Right lung (tissue), 10 donors: ENCODE measurements at places on chromosomes 5 and 9.

DNA sequence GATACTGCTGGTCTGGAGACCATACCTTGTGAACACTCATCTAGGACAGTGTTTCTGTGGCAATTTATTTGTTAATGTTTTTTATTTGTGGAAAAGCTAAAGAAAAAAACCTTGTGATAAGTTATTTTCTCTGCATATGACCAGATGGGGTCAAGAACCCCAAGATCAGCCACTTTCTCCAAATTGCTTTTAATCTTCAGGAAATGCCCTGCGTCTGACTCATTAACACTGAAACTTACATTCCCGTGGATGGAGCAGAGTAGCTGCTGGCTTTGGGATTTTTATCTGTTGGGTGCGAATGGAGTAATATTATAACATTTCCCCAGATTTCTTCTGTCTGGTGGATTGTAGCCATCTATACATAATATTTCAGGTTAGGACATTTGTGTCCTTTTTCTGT lies 444.5 kb downstream of the SH3GL2 start:
- DNase-seq = no peak

GRCh38 chr5:62043289-62044280 lies 262.4 kb upstream of the KIF2A start:
- no peak for DNase-seq

- no peak for DNase-seq
Observed at GRCh38 chr9:97559111-97559514, 57.6 kb downstream of the TMOD1 start.

- no peak for DNase-seq
Observed at GRCh38 chr5:45038366-45038987, 229.7 kb downstream of the MRPS30 start.

- DNase-seq = no peak
Observed at GRCh38 chr5:135718151-135718550, 116.3 kb upstream of the SLC25A48 start.

GRCh38 chr5:173742432-173742816 lies 126.0 kb upstream of the BOD1 start:
- DNase-seq = no peak

- DNase-seq = no peak
Observed at GRCh38 chr5:86452251-86452650, 165.5 kb upstream of the COX7C start.
